ENCODE measurements at places on chromosomes 7 and 10. TPM values are rescaled to one million over a fixed set of nuclear protein-coding genes. Genes with fewer than 3 reads are reported as not detected.
A peak's percentile ranks its signal among the peaks of the same experiment; 100 is the strongest.

DNA sequence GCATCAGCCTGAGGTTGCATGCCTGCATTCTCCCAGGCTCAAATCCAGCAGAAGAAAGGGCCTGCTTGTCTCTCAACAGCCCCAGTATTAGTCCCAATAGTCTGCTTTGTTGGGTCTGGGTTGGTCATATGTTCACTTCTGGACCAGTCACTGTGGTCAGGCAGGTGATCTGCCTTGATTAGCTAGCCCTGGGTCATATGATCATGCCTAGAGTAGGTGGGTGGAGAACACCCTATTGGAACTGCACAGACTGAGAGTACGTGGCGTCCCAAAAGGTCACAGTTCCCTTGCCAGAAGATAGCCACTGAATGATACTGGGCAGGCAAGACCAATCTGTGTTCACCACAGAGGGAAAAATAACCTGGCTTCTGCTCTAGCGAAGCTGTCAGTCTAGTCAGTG lies 80.1 kb downstream of the SH2D4B start:
- no peak for DNase-seq

- no peak for DNase-seq
Observed at GRCh38 chr10:11679946-11680345, 62.2 kb upstream of the ECHDC3 start.

DNA sequence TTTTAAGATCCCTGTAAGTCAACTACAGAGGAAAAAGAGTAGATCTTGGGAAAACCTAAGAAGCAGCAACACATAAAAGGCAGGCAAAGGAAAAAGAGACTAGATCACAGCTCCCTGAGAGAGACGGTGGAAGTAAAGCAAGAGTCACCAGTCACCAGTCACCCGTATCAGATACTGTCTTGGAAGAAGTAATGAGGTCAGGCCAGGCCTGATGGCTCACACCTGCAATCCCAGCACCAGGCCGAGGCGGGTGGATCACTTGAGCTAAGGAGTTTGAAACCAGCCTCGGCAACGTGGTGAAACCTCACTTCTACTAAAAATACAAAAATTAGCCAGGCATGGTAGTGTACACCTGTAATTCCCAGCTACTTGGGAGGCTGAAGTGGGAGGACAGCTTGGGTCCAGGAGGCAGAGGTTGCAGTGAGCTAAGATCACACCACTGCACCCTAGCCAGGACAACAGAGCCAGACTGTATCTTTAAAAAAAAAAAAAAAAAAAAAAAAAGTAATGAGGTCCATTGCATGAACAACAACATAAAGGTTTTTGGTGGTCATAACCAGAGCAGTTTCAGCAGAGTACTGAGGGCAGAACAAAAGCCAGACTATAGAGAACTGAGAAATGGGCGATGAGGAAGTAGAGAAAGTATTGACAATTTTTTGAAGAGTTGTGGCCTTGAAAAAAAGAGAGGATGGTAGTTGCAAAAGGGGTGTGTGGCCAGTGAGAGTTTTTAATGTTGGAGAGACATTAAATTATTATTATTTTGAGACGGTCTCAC lies 16.9 kb downstream of the ZNF713 start:
- no peak for DNase-seq

MBL2 gene
- not detected for total RNA-seq

DNA sequence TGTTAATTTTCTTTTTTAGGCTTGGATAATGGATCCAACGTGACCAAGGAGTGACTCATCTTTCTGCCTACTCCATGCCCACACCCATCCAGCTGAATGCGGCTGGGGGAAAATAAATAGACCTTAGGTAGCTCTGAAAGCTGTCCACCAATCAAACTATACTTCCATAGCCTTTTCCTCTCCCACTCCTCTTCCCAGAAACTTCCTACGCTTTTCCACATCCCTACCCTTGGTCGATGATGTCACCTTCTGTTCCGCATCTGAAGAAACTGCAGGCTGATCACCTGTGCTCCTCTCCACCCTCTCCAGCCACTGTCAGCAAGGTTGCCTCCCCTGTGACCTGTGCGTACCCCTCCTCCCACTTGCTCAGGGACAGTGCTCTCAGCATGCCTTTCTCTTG lies 359.8 kb upstream of the KLF6 start:
- peak; percentile 56 for DNase-seq

DNA sequence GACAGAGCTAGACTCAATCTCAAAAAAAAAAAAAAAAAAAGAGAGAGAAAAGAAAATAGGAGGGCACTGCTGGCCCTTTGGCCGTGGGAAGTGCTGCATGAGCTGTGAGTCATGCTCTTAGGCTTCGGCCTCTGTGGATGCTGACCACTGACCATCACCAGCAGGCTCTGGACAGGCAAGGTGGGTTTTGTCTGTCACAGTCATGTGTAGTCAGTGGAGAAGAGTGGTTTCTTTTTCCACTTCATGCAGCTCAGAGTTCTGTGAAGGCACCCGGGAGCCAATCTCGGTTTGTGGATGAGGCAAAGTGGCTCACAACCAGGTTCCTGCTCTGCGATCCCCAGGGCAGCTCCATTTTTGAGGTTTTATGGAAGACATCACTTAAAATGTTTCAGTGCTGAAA lies 58.1 kb downstream of the PRTFDC1 start:
- DNase-seq, result peak; percentile 70

DNA sequence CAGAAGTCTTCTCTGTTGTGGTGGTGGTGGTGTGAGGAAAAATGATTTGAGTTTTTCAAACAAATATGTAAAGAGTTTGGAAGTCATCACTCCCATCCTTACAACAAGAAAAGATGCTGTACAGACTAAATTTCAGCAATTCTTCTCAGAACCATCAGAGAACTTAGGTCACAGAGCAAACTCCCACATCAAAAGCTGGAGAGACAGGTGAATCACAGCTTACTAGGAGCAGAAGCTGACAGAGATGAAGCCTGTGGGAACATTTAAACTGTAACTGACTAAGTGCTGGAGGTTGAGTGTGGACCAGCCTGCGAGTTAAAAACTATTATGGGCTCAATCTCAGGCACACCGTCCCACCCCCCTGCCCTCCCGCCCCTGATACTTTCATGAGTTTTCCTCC lies 97.3 kb downstream of the AKR1D1 start:
- no peak for DNase-seq

GRCh38 chr7:45192621-45193041 lies 35.0 kb downstream of the RAMP3 start:
- DNase-seq, result peak; percentile 13

- no peak for DNase-seq
Observed at GRCh38 chr10:44923611-44924010, 12.5 kb downstream of the TMEM72 start.

ODAD2 gene
- total RNA-seq, result 5.6 TPM

DNA sequence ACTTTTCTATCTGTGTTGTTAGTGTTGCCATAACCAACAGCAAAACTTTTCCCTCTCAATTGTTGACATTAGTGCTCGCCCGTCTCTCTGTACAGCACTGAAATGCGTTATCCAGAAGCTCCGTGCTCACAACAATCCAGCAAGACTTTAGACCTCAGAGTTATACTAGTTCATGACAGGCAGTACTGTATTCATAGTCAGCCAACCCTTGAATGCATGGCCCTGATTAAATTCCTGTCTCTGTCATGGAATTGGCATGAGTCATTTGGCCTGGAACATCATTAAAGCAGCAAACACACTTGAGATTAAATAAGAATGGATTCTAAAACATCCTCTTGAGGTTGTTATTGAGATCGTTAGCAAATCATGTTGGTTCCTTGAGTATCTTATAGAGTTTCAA lies 405.5 kb upstream of the C7orf33 start:
- DNase-seq, result peak; percentile 22

DNA sequence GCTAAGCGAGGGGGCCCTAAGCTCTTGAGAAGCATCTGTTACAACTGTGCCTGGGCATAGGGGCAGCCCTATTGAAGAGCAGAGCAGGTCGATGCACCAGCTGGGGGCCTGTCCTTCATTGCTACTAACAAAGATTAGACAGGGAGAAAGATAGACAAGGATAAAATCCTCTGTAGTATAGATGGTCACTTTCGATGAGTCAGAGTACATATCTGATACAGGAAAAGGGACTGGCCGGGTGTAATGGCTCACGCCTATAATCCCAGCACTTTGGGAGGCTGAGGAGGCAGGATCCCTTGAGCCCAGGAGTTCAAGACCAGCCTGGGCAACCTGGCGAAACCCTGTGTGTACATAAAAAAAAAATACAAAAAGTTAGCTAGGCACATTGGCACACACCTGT lies 13.6 kb downstream of the OPTN start:
- peak; percentile 11 for DNase-seq

CARD11 gene
- 0.17 TPM for total RNA-seq

DNA sequence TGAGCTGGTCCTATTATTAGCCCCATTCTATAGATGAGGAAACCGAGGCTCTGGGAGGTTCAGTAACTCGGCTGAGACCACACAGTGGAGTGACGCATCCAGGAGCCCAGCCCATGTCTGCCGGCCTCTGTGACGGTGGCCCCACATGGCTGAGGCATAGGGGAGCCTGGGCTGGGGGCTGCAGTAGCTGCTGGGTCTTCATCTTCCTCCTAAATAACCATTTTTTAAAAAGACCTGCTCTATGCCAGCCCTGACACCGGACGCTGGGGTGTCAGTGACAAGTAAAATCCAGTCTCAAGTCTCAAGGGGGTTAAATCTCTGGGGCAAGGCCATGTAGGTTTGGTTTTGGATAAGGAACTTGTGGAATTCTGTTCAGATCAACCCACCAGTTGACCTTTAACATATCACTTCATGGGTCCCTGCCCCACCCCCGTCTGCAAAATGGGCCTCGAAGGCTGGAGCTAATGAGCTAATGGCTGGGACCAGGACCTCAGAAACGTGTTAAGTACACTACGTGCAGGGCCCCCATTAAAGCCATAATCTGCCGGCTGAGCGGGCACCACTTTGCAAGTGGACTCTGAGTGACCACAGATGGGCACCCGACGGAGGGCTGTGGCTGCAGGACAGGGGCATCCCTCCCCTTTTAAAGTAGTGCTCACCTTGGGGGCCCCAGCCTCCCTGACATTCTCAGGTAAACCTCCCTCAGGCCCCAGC lies 136.5 kb upstream of the UNC5B start:
- DNase-seq, result no peak

MALRD1 gene
- total RNA-seq, result not detected

DNA sequence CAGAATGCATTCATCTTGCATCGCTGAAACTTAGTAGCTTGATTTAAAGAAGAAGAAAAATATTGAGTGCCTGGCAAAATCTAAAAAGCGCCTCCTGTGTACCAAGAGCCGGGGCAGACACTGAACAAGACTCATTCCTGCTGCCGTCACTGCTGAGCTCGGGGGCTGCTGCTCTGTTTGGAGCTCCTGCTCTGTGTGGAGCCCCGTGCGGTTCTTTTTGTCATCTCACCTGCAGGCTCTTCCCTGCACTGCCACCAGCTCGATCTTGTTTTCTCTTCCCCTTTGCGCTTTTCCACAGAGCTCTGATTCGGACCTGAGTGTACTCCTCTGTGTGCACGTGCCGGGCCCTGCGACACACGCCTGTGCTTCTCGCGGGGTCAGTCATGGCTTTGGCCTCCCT lies 462.1 kb upstream of the DPP6 start:
- no peak for DNase-seq

GRCh38 chr10:130251766-130252165 lies 115.6 kb downstream of the GLRX3 start:
- no peak for DNase-seq

GRCh38 chr7:96605045-96605716 lies 104.5 kb downstream of the SEM1 start:
- no peak for DNase-seq

DNA sequence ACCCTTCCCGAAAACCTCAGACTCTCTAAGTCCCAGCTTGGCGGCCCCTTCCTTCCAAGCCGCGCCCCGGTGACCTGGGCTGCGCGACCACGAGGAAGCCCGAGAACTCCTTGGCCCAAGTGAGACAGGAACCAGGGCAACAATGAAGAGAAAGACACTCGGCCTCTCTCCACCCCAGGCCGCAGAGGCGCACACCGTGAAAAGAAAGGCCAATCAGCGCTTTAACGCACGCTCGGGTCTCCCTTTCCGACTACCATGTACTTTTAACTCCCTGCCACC lies 166.4 kb upstream of the PPP1R3A start:
- no peak for DNase-seq

GRCh38 chr7:85480666-85481065 lies 293.8 kb upstream of the SEMA3D start:
- no peak for DNase-seq

DNA sequence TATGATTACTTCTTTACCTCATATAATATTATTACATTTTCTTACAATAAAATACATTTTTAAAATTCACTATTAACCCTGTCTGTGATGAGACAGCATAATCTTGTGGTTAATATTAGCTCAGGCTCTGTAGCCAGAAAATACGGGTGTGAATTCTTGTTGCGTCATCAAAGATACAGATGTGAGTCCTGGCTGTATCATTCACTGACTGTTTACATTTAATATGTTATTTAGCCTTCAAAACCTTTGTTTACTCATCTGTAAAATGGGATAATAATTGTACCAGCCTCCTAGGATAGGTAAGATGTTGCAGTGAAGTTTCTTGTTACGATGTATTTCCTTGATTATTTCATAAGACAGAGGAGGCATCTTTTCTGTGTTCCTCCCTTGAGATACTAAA lies 184.7 kb upstream of the PRPS1L1 start:
- DNase-seq, result no peak

PAOX gene
- total RNA-seq, result 0.70 TPM

DNA sequence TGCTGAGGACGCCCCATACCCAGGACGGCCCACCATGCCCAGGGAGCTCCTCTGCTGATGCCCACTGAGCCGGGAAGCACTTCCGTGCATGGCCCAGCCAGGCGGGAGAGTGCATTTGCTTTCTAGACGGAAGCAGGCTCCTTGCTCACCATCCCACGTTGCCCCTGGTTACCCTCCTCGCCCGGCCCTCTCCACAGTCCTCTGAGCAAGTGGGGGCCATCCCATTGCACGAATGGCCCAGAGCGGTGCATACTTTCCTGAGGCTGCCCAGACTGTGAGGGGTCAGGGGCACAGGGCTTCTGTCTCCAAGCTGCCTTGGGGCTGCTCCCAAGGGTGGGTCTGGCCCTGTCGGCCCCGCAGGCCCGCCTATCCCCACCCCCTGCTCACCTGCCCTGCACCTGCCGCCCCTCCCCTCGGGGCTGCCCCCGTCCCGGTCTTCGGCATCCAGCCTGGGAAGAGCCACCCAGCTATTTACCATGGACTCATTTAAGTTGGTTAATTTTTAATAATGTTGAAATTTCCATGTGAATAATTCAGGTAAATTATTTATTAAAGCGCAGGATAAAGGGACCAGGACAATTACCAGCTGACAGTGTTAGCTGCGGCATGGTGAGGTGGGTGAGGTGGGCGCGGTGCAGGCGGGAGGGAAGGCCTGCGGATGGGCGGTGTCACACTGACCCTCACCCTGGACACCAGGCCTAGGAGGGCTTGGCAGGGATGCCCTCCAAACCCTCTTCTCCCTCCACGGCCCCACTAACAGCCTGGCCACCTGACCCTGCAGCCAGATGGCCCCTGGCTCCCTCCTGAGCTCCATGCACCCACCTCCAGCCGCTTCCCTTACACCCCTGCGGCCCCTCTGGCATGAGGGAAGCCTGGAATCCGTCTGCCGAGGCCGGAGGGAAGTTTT lies 104.4 kb downstream of the MICALL2 start:
- no peak for DNase-seq

DNA sequence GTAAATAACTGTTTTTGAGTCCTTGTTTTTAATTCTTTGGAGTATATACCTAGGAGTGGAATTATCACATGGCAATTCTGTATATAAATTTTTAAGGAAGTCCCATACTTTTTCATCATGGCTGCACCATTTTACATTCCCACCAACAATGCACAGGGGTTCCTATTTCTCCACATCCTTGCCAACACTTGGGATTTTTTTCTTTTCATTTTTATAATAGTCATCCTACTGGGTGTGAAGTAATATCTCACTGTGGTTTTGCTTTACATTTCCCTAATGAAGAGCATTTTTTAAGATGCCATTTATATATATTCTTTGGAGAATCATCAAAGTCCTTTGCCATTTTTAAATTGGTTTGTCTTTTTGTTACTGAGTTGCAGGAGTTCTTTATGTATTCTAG lies 89.7 kb downstream of the ARID5B start:
- DNase-seq, result no peak

Measured in HT1080 (cell line).